Mammary microvascular endothelial cell (primary cell): ENCODE measurements at places on chromosomes 3 and 15. TPM values are rescaled to one million over a fixed set of nuclear protein-coding genes. Genes with fewer than 3 reads are reported as not detected.

Gene CFAP92
- total RNA-seq, result 0.10 and 0.27 TPM in 2 replicates

Gene CLDN16
- 0.13 and 0.39 TPM in 2 replicates for total RNA-seq

Gene GOLGA8R
- total RNA-seq, result 0.20 TPM in 1 of 2 replicates, not detected in the other

Gene B3GNT5
- total RNA-seq, result 27.4 and 27.7 TPM in 2 replicates

Gene SPINT1
- total RNA-seq, result 1.3 and 2.2 TPM in 2 replicates

Gene DNAH12
- under 0.01 TPM in 2 replicates for total RNA-seq

Gene SLC12A8
- total RNA-seq, result 0.27 and 0.74 TPM in 2 replicates

Gene OSTN
- not detected in 2 replicates for total RNA-seq

Gene BAHD1
- 12.9 and 13.5 TPM in 2 replicates for total RNA-seq

Gene XIRP1
- total RNA-seq, result not detected in 2 replicates

Gene VPS18
- 48.2 and 52.1 TPM in 2 replicates for total RNA-seq

Gene PLA2G4E
- not detected in 2 replicates for total RNA-seq

Gene LOXL1
- total RNA-seq, result 1.4 and 2.5 TPM in 2 replicates

Gene ZNF660
- 0.33 and 0.49 TPM in 2 replicates for total RNA-seq

Gene LTF
- 0.25 and 3.1 TPM in 2 replicates for total RNA-seq

Gene WNT5A
- 0.34 and 0.93 TPM in 2 replicates for total RNA-seq

Gene CAPN3
- 0.54 and 0.67 TPM in 2 replicates for total RNA-seq

Gene SATB1
- total RNA-seq, result 1.6 and 3.1 TPM in 2 replicates

Gene FNDC3B
- 56.8 and 59.2 TPM in 2 replicates for total RNA-seq

Gene AADACL2
- not detected in 2 replicates for total RNA-seq

Gene KLF15
- 0.27 and 1.0 TPM in 2 replicates for total RNA-seq

Gene SOX2
- not detected in 2 replicates for total RNA-seq

Gene CCDC54
- total RNA-seq, result not detected in 2 replicates

Gene ANKRD63
- total RNA-seq, result not detected in 2 replicates

Gene GP5
- 0.13 TPM in 1 of 2 replicates, not detected in the other for total RNA-seq

Gene PLA1A
- 2.1 and 4.8 TPM in 2 replicates for total RNA-seq

Gene EPB42
- total RNA-seq, result not detected in 2 replicates

Gene PLSCR5
- total RNA-seq, result not detected in 2 replicates

Gene ZNF619
- total RNA-seq, result 3.4 and 3.7 TPM in 2 replicates

Gene SNTN
- total RNA-seq, result not detected in 2 replicates

Gene TYRO3
- total RNA-seq, result 5.4 and 6.5 TPM in 2 replicates

Gene SAMMSON
- total RNA-seq, result not detected in 2 replicates

Gene TMEM115
- total RNA-seq, result 61.1 and 68.4 TPM in 2 replicates

Gene IQCF5
- not detected in 2 replicates for total RNA-seq

Gene GRIP2
- not detected in 2 replicates for total RNA-seq

Gene MYRIP
- total RNA-seq, result 3.8 and 4.9 TPM in 2 replicates

Gene SPTBN5
- 2.3 and 3.8 TPM in 2 replicates for total RNA-seq

Gene RPLP1
- 697 and 726 TPM in 2 replicates for total RNA-seq

Gene SI
- total RNA-seq, result not detected in 2 replicates

Gene MLF1
- 1.9 and 10.1 TPM in 2 replicates for total RNA-seq

Gene HIGD2B
- not detected in 2 replicates for total RNA-seq

Gene IL17RB
- not detected in 2 replicates for total RNA-seq

Gene NTRK3
- total RNA-seq, result not detected in 2 replicates

Gene KNG1
- not detected in 2 replicates for total RNA-seq

Gene ISLR2
- total RNA-seq, result 0.13 TPM in 1 of 2 replicates, not detected in the other

Gene TMIE
- 0.15 TPM in 1 of 2 replicates, not detected in the other for total RNA-seq

Gene CCNB2
- total RNA-seq, result 82.1 and 86.0 TPM in 2 replicates

Gene HTR3E
- not detected in 2 replicates for total RNA-seq

Gene GHSR
- total RNA-seq, result not detected in 2 replicates

Gene PLCL2
- 8.9 and 9.1 TPM in 2 replicates for total RNA-seq

Gene MRPS11
- 54.6 and 61.2 TPM in 2 replicates for total RNA-seq

Gene CYP11A1
- 0.33 TPM in 1 of 2 replicates, not detected in the other for total RNA-seq

Gene TRH
- total RNA-seq, result not detected in 2 replicates

Gene AEN
- 62.8 and 67.7 TPM in 2 replicates for total RNA-seq

Gene IQSEC1
- total RNA-seq, result 24.6 and 28.5 TPM in 2 replicates

Gene ZCWPW2
- total RNA-seq, result 0.47 TPM in 1 of 2 replicates, not detected in the other

Gene CHRM5
- not detected in 2 replicates for total RNA-seq
